ENCODE measurements at places on chromosomes 7 and 10.

- no peak for DNase-seq
Measured at GRCh38 chr7:50707236-50708006, 75.3 kb downstream of the GRB10 start.

DNA sequence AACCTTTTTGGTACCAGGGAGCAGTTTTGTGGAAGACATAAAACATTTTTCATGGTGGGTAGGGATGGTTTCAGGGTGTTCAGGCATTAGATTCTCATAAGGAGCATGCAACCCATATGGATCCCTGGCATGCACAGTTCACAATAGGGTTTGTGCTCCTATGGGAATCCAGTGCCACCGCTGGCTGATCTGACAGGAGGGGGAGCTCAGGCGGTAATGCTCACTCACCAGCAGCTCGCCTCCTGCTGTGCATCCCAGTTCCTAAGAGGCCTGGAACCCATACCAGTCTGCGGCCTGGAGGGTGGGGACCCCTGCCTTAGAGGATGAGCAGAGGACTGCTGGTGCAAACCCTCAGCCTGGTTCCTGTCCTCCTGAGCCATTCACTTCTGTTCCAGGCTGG lies 561.7 kb downstream of the SDK1 start:
- DNase-seq: no peak

GRCh38 chr10:124918191-124918830 lies 23.6 kb upstream of the ZRANB1 start:
- DNase-seq: no peak

GRCh38 chr7:14275356-14275755 lies 285.9 kb upstream of the ETV1 start:
- DNase-seq: no peak

DNA sequence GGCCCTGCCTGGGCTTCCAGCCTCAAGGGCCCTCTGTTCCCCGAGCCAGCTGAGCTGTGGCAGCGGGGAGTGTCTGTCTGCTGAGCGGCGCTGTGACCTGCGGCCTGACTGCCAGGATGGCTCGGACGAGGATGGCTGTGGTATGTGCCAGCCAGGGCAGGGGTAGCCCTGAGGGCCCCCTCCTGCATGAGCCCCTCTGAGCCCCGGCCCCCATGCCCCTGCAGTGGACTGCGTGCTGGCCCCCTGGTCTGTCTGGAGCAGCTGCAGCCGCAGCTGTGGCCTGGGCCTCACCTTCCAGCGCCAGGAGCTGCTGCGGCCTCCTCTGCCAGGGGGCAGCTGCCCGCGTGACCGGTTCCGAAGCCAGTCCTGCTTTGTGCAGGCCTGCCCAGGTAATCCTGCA lies 28.4 kb upstream of the ZNF467 start:
- no peak for DNase-seq

Measured in NCI-H460 (cell line).